ENCODE measurements at places on chromosomes 7 and 10. TPM values are rescaled to one million over a fixed set of nuclear protein-coding genes. Genes with fewer than 3 reads are reported as not detected.
A peak's percentile ranks its signal among the peaks of the same experiment; 100 is the strongest.

The WDR86 gene
- 0.31 TPM for total RNA-seq

- no peak for DNase-seq
Observed at GRCh38 chr7:31948029-31948428, 122.2 kb downstream of the PDE1C start.

DNA sequence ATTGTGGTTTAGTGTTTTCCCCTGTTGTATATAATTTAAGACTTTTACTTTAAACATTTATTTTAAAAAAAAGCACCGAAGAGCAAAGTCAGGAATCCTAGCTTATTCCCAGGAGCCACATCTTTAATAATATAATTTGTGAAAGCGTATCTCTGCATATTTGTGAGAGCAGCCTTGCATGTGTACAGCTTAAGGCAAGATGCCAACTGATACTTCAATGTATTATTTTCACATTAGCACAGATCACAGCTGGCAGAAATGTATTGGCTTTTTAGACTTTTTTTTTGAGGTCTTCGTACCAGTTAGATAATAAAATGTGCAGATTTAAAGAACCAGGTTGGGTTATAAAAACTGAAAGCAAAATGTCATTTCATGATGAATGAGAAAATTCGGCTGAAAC is 845.7 kb upstream of the POT1 start:
- DNase-seq, result no peak

DNA sequence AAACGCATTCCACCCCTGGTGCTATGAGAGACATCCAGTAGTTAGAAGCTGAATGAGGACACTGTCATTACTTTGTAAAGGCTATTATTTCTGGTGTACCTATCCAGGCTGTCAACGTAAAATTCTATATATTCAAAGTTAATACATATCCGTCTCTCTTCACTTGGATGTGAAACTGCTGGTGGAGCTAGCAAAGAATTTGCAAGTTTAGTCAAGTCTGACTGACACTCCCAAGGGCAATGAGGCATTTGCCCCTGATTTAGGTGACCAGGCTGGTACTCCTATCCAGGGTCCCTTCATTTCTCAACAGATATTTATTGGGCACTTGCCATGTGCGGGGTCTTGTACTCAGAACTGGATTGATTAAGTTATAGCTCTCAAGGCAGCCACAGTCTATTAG is 260.1 kb upstream of the CDC14C start:
- no peak for DNase-seq

DNA sequence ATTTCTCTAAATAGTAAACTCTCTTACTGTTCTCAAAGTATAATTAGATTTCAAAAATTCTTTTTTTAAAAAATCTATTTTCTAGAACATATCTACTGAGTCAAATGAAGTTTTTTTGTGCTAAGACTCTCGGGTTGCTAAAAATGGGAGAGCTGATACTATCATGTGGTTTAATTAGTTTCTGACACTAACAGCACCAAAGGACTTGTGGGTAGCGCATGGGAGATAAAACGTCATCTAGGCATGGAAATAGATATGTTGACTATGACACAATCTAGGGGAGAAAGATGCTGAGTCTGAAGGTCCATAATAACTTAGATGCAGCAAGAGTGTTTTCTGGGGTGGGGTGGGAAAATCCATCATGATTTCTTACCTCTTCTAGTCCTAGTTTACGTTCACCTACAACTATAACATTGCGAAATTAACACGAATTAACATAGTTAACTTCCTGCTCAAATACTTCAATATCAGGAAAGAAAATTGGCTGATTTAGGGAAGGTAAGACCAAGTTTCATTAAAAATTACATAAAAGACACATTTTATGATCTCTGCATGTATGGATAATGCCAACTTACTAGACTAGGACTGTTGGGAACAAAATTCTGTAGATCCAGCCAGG is 14.3 kb upstream of the ARMC3 start:
- DNase-seq, result no peak

The SEMA3C gene
- 58.5 TPM for total RNA-seq

The NPFFR1 gene
- not detected for total RNA-seq

DNA sequence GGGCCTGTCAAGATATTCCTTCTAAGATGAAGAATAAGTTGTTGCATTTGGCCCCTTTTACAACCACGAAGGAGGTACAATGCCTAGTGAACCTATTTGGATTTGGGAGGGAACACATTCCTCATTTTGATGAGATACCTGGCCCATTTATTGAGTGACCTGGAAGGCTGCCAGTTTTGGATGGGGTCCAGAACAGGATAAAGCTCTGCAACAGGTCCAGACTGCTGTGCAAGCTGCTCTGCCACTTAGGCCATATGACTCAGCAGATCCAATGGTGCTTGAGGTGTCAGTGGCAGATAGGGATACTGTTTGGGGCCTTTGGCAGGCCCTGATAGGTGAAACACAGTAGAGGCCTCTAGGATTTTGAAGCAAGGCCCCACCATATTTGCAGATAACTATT is 704.6 kb downstream of the CCSER2 start:
- no peak for DNase-seq

GRCh38 chr7:99102361-99102760 is 41.5 kb downstream of the SMURF1 start:
- no peak for DNase-seq

DNA sequence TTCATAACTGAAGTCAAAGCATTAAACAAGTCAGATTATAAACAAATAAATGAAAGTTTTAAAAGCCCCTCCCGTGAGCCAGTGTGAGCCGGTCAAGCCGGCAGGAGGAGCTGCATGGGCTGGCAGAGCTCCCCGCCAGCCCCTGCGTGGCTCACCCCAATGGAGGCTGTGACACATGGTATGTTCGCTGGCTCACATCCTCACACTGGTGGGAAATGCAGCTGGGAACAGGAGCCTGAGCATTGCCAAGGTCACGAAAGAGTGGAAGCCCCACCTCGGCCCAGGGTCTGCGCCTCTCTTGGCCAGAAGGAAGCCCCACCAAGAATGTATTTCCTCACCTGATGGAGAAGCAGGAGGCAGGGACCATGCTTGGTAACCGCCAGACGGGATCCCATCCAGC is 261.7 kb upstream of the TCERG1L start:
- no peak for DNase-seq

DNA sequence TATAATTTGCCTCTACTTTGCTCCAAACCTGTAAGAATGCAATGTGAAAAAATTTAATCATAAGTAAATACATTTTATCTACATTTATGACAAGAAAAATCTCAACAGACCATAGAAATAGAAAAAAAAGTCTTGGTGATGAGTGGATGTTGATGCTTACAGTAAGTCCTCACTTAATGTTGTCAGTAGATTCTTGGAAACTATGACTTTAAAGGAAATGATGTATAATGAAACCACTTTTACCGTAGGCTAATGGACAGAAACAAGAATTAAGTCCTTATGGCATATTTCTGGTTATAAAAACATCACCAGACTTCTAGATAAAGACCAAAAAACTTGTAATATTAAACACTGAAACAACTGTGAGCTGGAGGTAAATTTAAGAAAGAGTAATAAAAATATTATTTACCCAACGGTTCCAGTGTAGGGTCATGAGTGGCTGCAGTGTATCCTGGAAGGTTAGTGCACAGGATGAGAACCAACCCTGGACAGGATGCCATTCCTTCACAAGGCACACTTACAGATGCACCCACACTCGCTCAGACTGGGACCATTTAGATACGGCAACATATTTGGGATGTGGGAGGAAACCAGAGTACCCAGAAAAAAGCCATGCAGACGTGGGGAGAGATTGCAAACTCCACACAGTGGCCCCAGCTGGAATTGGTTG is 76.3 kb downstream of the GLCCI1 start:
- no peak for DNase-seq

DNA sequence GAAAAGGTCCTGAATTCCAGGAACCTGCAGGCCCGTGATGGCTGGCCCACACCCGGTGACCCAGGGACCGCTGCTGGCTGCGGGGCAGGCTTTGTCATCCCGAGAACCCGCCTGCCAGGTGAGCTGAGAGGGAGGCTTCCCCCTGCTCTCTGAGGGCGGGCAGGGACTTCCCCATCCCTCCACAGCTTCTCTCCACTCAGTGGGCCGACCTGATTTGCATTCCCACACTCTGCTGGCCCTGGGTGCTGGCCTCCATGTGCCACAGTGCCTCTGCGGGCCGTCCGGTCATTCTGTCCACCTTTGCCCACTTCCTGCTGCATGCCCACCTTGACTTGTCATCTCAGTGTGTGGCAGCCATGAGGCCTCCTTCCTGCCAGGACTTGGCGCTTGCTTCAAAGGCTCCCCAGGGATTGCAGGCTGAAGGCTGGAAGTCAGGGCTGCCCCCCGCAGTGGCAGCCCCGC is 35.3 kb downstream of the PALD1 start:
- DNase-seq, result no peak

- no peak for DNase-seq
Observed at GRCh38 chr7:11341285-11341944, 367.7 kb downstream of the PHF14 start.

The ANXA8 gene
- total RNA-seq, result 0.24 TPM

The IGF2BP3 gene
- total RNA-seq, result 0.51 TPM

- DNase-seq, result no peak
Observed at GRCh38 chr7:2100278-2101208, 132.2 kb downstream of the MAD1L1 start.

DNA sequence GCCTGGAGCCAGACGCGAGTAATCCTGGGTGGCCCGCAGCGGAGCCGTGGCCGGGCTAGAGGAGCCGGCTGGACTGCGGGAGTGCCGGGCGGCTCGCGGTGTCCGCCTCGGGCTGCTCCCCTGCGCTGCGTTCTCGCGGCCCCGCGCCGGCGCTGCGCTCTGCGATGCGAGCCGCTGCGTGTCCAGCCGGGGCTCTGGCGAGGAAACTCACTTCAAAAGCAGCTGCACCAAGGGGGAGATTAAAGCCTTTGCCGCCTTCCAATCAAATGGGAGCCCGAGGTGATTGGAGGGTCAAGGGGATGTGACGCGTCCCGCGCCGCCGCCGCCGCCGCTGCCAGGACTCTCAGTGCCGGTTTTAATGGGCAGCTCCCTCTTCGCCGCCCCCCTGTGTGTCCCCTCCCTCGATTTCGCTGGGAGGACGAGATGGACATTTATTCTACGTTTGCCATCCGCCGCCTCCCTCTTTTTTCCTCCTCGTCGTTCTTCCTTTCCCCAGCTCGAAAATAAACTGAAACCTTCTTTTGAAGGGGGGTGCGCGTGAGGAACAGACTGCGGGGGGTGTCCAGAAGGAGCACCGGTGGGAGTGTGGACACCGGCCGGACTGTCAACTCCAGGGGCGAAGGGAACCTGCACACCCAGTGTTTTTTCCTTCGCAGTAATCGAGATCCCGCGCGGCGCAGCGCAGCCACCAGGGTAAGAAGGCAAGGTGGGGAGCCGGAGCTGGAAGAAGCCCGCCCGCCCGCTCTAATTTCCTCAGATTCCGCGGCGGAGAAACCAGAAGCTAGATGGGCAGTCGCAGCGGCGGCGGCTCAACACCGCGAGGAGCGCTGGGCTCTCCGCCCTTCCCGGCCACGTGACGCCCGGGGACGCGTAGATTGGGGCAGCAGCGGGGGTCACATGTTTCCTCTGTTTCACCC is at the start of gene ZNF503:
ZNF503 (minus strand) TSS at position 196 of the 917 bp plus-strand sequence. CDS start 345 bp downstream, outside the sequence.
- DNase-seq, result peak; percentile 93

DNA sequence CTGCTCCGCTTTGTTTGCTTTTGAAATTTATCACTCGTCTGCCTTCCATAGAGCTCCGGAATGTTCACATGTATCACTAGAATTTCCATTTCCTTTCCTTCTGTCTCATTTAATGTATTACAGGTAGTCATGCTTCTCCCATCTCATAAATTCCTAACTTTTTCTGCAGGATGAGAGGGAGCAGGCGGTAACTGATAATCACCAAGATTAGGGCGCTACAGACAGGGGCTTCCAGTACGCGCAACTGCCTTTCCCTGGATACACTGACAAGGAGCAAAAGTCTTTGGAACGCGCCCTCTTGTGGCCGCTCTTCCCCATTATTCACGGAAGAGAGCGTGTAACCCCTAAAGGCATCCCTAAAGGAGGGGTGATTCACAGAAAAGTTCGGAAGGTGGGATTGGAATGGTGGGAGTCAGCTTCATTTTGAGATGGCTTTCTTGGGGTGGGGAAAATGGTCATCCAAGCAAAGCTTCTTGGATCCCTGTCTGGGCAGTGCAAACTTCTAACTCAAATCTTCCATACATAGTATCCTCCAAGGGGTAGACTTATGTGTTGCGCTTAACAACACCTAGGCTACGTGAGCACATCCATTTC is 6.5 kb downstream of the INHBA start:
- DNase-seq, result peak; percentile 42

- no peak for DNase-seq
Observed at GRCh38 chr7:48183370-48183743, 12.1 kb downstream of the ABCA13 start.

DNA sequence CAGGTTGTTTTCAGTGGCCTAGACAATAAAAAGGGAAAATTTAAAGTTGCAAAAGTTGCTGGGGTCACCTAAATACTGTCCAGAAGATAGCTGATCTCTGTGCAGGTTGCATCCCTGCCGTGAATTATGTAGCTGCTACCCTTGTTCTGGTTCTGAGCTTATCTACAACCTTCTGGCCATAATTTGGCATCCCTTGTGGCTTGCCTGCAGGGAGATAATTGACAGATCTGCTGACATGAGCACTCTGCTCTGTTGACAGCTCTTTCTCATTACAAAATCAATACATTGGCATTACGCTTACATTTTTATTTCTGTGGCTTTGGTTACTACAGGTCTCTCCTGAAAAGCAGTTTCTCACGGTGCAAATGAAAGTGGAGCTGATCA is 29.3 kb upstream of the HECTD2 start:
- DNase-seq, result no peak

DNA sequence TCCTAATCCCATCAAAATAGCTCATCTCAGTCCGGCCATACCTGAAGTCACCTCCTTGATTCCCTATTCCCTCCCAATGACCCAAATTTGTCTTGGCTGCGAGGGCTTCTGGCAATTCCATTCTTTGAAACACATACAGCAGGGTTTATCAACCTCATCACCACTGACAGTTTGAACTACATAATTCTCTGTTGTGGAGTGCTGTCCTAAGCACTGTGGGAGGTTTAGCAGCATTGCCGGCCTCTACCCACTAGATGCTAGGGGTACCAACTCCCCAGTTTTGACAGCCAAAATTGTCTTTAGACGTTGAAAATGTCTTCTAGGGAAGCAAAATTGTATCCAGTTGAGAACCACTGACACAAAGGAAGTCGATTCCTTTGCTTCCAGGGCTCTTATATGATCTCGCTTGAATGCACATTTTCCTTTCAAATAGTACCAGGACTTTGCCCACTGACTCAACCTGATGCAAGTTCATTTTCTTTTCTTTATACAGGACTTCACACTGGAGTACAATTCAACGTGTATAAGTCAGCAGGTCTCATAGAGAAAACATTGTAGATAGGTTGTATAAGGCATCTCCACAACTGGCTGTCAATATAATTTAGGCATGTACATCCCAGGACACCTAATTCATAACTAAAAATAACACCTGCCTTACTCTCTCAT is 133.3 kb downstream of the STRA8 start:
- DNase-seq, result no peak

GRCh38 chr10:25125201-25125611 is 49.6 kb upstream of the GPR158 start:
- no peak for DNase-seq

Data from gastrocnemius medialis (tissue), 4 donors.